Activated CD8-positive, alpha-beta memory T cell treated with anti-CD3 and anti-CD28 coated beads, Interleukin-2, amount 10 ng/mL, durations not matched to agents 7 days and 5 days (primary cell): ENCODE measurements at places on chromosomes 16 and 17.

GRCh38 chr17:55037828-55038227 is 69.3 kb downstream of the STXBP4 start:
- no peak for DNase-seq

DNA sequence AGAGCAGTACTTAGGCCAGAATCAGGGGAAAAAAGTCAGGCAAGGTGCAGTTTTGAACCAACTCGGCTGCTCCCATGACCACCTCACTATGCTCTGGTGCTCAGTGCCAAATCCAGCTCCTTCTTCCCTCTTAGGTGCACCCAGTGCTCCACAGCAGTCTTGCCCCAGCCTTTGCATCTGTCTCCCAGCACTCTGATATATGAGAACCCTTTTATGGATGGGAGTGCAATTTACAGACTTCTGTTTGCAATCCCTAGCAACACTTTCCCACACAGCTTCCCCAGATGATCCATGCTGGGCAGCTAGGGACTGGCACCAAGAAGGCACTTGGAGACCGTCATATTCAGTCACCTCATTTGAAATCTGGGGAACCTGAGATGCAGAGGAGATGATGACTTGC is 267.9 kb upstream of the CCL2 start:
- DNase-seq, result no peak

DNA sequence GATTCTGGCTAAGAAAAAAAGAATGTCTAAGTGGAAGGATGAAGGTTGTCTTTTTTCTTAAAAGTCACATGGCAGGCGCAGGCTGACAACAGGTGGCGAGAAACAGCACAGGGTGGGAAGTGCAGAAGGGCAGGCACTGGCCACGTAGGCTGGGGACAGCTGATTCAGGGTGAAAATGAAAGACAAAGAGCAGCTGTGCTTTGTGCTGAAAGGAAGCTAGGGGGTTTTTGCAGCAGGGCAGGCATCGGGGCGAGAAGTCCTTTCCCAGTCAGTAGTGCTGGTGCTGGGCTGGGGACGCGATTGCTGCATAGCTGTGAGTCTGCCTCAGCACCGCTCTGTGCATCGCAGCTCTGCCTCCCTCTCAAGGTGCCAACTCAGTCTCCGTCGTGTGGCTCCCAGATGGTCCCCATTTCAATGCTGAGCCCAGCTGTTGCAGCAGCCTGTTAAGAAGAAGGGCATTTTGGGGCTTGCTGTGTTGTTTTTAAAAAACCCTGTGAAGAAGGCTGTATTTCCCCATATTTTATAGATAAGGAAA is 183.1 kb upstream of the CCL2 start:
- no peak for DNase-seq

- DNase-seq, result no peak
These were observed 113.8 kb upstream of the SMURF2 start for GRCh38 chr17:64775701-64776570.

DNA sequence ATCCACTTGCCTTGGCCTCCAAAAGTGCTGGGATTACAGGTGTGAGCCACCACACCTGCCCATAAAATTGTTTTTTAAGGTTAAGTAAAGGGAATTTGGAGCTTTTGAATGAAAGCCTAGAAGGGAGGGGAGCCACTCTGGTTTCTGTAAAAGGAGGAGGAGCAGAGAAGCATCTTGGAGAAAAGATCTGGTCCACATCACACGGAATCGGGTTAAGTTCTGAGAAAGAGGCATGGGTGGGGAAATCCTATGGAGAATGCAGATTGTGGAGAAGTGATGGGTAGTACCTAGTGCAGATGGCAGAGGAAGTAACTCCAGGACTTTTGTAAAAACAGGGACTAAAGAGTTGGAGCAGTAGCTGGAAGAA is 18.3 kb upstream of the CEP112 start:
- DNase-seq, result no peak

GRCh38 chr17:54968262-54968987 is at the start of the genes COX11 and STXBP4:
TSS of gene COX11 (minus strand) at chr17:54968654. CDS start at chr17:54968646, 8 bp downstream.
TSS of gene STXBP4 (plus strand) at chr17:54968765. CDS start at chr17:54986220, 17,455 bp downstream.
- peak; percentile 97 for DNase-seq
